Activated naive CD4-positive, alpha-beta T cell treated with anti-CD3 and anti-CD28 coated beads for 36 hours (primary cell): ENCODE measurements at places on chromosomes 7 and 10.
A peak's percentile ranks its signal among the peaks of the same experiment; 100 is the strongest.

DNA sequence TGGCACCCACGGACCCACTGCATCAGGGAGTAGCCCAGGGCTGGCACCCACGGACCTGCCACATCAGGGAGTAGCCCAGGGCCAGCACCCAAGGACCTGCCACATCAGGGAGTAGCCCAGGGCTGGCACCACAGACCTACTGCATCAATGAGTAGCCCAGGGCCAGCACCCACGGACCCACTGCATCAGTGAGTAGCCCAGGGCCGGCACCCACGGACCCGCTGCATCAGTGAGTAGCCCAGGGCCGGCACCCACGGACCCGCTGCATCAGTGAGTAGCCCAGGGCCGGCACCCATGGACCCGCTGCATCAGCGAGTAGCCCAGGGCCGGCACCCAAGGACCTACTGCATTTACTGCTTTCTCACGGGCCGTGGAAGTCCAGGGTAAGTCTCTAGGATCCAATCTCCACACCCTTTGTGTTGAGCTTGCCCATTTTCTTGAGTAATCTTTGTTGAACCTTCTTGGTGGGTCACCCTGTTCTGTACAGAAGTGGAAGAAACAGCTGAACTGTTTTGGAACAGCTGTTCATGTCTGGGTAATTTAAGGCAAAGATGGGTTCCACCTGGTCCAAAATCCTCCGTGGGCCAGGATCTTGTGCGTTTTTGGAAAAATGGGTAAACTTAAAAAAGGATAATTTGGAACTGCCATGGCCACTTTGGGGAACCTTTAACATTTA lies 69.0 kb downstream of the VIPR2 start:
- DNase-seq: no peak

DNA sequence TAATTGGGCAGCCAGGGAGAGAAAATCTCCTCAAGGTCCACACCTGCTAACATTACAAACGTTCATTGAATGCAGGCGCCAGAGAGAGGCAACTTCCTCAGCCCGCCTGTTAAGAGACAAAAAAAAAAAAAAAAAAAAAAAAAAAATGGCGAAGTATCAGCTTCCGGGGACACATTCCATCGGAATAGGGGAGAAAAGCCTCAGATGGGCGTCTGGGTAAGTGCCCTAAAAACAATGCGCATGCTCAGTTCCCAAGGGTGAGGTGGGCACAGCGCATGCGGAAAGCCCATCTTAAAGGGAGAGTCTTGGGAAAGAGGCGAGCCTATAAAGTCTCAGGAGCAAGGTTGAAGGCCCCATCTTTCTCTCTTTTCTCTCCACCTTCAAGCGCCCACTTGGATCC lies 1139.7 kb upstream of the CELF2 start:
- no peak for DNase-seq

- no peak for DNase-seq
Observed at GRCh38 chr7:46479680-46480079, 558.6 kb upstream of the IGFBP3 start.

DNA sequence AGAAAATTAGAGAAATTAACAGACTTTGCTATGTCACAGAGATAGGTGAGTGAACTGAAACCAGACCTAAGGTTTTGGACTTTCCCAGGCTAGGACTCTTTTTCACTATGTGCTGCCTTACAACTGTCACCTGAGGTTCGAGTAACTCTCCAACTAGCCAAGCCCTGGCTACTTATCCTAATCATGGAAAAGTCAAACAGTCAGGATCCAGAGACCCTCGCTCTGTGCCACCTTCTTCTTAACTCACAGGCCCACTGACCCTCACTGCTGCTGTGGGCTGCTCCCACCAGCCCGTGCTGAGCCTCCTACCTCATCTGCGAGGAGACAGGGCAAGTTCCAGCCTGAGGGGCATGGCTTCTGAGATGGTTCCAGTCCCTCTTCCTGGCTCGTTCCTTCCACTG lies 211.4 kb upstream of the KLF14 start:
- DNase-seq: no peak

- no peak for DNase-seq
Observed at GRCh38 chr10:3180355-3181025, 7.9 kb upstream of the PITRM1 start.

- DNase-seq: no peak
Observed at GRCh38 chr7:7529328-7529727, 6.3 kb downstream of the COL28A1 start.

- DNase-seq: no peak
Observed at GRCh38 chr10:125232841-125233240, 72.5 kb upstream of the CTBP2 start.

GRCh38 chr10:7186387-7187018 lies 224.3 kb downstream of the SFMBT2 start:
- peak; percentile 70 for DNase-seq

DNA sequence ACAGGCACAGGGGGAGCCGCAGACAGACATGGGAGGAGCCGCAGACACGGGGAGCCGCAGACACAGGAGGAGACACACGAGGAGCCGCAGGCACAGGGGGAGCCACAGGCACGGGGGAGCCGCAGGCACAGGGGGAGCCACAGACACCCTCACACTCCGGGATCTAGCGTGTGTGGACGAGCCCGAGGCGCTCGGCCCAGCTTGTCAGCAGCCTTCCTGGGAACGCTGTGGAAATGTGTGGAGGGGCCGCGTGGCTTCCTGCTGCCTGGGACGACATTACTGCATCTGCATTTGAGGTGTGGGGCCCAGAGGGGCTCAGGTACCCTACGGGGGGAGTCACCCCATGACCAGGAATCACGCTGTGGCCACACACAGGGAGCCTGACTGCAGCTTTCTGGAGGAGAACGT lies 313.2 kb downstream of the PTPRN2 start:
- DNase-seq: no peak
